CD8-positive, alpha-beta T cell (primary cell): ENCODE measurements at places on chromosomes 11 and 22. TPM values are rescaled to one million over a fixed set of nuclear protein-coding genes. Genes with fewer than 3 reads are reported as not detected.

Gene NXPE4
- not detected for total RNA-seq

Gene MUC2
- not detected for total RNA-seq

Gene SLC37A2
- total RNA-seq = not detected

Gene ZNF280A
- not detected for total RNA-seq

Gene MMP7
- not detected for total RNA-seq

Gene PKP3
- total RNA-seq = 0.62 TPM

Gene BBOX1
- not detected for total RNA-seq

Gene TUB
- total RNA-seq = not detected

Gene PIH1D2
- 0.35 TPM for total RNA-seq

Gene TNNI2
- not detected for total RNA-seq

Gene C11orf97
- total RNA-seq = not detected

Gene IRAG1
- total RNA-seq = not detected

Gene SLC22A12
- total RNA-seq = not detected

Gene NAALADL1
- total RNA-seq = 6.1 TPM

Gene CD151
- 8.7 TPM for total RNA-seq

Gene ABCC8
- not detected for total RNA-seq

Gene THY1
- total RNA-seq = not detected

Gene DUSP8
- 123 TPM for total RNA-seq

Gene PRR14L
- 17.8 TPM for total RNA-seq

Gene RAPSN
- total RNA-seq = 0.94 TPM

Gene PICALM
- 80.0 TPM for total RNA-seq

Gene OR10D3
- not detected for total RNA-seq

Gene FOLH1
- total RNA-seq = not detected

Gene SIPA1
- 397 TPM for total RNA-seq

Gene TRIM49D2
- not detected for total RNA-seq

Gene OR5B12
- total RNA-seq = not detected

Gene FGF4
- not detected for total RNA-seq

Gene OR4C6
- total RNA-seq = not detected

Gene LRRC32
- total RNA-seq = 0.68 TPM

Gene HTR3B
- not detected for total RNA-seq

Gene UPB1
- 3.4 TPM for total RNA-seq

Gene RTN4RL2
- total RNA-seq = 0.16 TPM

Gene ZNF215
- 0.60 TPM for total RNA-seq
